ENCODE measurements at places on chromosomes 16 and 17.
A peak's percentile ranks its signal among the peaks of the same experiment; 100 is the strongest.

GRCh38 chr16:11429123-11429522, 83.9 kb downstream of the RMI2 start:
- DNase-seq: no peak

DNA sequence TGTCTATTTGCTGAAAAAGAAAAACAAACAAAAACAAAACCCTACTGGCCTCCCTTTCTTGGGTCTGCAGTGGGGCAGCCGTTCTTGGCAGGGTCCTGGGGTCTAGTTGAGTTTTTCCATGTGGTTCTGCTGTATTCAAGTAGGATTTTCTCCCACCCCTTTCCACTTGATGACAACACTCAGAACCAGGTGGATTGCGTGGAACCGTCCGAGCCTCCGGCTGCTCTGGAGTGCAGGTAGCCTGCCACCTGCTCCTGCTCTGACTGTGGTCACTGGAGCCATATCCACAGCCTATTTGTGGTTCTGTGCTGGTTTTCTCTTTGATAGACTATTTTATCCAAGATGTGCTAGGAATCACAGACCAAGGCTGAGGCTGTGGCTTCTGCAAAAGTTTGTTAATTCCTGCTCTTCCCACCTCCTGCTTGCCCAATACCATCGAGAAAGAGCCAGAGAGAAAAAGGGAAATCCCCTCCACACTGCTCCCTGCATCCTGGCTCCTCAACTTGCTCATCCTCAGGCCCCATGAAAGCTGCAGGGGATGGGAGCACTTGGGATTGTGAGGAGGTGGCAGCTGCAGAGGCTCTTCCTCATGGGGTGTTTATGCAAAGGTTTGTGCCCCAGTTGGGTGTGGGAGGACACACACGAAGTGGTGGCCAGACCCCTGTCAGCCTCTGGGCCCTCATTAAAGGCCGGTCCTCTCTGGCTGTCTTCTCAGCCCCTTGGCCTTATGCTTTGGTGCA, 377.8 kb upstream of the TNRC6C start:
- DNase-seq: no peak

DNA sequence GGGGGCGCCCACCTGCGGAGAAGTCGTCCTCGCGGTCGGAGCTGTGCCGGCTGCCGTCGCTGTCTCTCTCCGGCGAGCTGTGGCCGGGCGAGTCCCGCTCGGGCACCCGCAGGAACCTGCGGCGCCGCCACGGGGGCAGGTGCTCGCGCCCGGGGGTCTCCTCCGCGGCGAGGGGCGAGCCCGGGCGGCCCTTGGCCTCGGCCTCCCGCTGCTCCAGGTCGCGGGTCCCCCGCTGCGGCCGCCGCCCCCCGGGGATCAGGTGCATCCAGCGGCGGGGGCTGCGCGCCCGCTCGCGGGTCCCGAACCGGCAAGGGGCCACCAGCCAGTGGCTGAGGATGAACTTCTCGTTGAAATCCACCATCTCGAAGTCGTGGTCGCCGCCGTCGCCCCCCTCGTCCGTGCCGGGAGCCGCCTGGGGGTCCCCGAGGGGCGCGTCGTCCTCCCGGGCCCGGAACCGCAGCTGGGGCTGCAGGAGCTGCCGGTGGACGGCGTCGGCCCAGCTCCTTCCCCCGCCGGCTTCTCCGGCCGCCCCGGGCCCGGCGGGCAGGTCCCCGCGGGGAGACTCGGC, 41.4 kb upstream of the BHLHA9 start:
- no peak for DNase-seq

GRCh38 chr17:41163828-41164227, 3.3 kb upstream of the KRTAP4-4 start:
- DNase-seq: no peak

- DNase-seq: no peak
Measured at GRCh38 chr17:6654841-6655731, 3.5 kb downstream of the C17orf100 start.

- no peak for DNase-seq
Measured at GRCh38 chr17:17511293-17511741, 15.1 kb upstream of the RASD1 start.

- DNase-seq: no peak
Measured at GRCh38 chr17:42240201-42240600, 36.0 kb downstream of the STAT5B start.

DNA sequence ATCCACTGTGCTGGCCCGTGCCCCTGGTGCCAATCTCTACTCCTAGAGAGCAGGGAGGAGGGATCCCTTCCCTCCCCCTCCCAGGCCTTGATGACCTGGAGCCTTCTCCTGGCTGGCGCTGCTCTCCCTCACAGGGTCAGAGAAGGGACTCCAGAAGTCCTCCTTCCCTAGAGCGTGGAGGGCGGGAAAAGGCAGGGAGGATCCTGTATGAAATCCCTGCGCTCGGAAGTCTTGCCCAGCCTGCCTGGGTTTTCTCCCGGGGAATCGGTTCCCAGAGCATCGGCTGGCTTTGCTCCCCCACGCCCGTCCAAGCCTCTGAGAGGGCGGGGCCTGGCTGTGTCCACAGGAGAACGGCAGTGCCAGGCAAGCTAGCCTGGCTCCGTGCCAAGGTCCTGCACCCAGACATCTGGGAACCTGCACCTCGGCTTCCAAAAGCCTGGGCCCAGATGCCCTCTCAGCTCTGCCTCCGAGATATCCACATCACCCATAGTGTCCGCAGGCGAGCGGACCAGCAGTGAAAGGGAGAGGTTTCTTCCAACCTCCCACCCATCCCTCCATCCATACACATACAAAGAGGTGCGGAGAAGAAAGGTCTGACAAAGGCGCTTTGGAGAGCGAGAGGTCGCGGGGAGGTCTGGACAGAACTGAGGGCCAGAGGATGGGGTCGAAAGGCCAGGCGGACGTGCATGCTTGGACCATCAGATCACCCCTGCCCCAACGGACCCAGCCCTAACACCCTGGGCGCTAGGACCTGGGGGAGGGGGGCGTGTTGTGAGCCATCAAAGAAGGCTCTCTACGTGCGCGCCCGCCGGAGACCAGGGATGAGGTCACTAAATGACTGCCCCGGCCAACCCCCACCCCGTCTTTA, 1.1 kb downstream of the MPP2 start:
- no peak for DNase-seq

- no peak for DNase-seq
Measured at GRCh38 chr17:56658648-56659047, 65.1 kb downstream of the NOG start.

- peak; percentile 95 for DNase-seq
Measured at GRCh38 chr17:29148790-29149430, 31.3 kb downstream of the MYO18A start.

GRCh38 chr17:18920911-18921441, 31.0 kb upstream of the SLC5A10 start:
- DNase-seq: peak; percentile 44

Data from NAMALWA (cell line).